HCEC 1CT (cell line): ENCODE measurements at places on chromosomes 2 and 18.

- DNase-seq, result no peak
Measured at GRCh38 chr18:47560723-47561715, 309.6 kb upstream of the SKOR2 start.

- DNase-seq, result no peak
Measured at GRCh38 chr2:241323778-241324177, 8.1 kb downstream of the SEPTIN2 start.

DNA sequence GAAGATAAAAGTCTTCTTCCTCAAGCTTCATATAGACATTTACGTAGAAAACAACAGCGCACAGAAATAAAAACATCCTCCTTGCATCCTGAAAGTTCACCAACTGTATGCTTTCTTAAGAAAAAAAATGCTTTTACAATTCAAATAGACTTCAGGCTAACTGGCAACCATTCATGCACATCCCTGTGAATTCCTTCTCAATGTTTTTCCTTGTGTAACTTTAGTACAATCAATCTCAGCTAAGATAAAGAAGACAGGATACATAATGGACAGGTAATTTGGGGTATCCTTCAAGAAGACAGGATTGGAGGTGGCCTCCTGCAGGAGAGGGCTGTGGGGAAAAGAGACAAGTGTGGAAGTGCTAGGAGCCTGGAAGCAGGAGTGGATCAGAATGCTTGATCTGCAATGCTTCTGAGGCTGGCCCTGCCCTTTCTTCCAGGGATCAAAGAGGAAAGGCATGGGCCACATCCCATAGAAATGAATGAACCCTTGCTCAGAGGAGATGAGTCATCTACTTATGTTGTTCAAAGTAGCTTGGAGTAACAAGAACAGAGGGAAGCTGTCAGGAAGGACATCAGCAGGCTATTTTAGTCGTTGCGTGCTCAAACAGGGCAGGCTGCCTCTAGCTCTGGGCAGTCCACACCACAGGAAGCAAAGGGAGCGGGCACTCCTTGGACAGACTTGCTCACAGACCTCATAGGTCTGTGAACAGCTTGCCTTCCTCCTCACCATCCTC, 126.6 kb downstream of the TMEM131 start:
- DNase-seq, result peak; percentile 97

DNA sequence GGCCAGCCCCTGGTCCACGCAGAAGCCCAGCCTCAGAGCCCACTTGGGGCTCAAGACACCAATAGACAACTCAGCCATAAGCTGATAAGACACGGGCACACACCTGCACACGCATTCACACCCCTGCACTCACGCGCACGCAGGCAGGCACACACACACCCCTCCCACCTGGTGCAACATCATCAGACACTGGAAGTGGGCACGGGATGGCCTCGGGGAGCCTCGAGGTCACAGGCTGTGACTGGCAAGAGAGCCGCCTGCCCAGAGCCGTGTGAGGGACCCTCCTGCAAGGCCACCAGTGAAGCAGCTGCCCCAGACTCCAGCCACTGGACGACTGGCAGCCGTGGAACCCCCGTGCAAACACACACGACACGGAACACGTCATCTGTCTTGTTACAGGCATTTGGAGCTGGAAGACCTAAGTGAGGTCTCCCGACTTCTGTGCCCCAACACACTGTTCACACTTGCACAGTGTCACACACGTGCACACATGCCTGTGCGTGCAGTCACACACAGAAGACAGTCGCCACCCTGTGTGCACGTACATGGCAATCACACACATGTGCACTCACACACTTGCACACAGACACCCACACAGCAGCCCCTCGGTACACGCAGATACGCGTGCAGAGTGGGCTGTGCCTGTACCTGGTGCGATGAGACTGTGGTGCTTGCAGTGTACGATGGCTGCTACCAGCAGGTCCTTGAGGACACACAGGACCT, 959 bp downstream of the MAB21L4 start:
- DNase-seq, result no peak

DNA sequence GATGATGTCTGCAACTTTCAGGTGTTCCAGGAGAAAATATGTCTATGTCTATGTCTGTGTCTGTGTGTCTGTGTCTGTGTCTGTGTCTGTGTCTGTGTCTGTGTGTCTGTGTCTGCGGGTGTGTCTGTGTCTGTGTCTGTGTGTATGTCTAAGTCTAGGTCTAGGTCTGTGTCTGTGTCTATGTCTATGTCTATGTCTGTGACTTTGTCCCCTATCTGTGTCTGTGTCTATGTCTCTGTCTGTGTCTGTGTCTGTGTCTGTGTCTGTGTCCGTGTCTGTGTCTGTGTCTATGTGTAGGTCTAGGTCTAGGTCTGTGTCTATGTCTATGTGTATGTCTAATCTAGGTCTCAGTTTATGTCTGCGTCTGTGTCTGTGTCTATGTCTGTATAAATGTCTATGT, 10.5 kb downstream of the IL1R2 start:
- DNase-seq, result no peak

GRCh38 chr2:149160701-149161217, 122.3 kb downstream of the LYPD6B start:
- DNase-seq, result no peak

DNA sequence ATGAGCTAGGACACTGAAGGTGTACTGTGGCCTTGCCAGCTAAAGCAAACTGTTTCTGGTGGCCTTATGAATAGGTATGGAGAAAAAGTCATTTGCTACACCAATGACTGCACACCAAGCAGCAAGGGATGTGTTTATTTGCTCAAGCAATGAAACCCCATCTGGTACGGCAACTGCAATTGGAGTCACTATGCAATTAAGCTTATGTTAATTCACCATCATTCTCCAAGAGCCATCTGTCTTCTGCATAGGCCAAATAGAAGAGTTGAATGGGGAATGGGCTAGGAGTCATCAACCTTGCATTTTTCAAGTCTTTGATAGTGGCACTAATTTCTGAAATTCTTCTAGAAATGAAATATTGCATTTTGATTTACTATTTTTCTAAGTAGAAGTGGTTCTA, 372.0 kb downstream of the KCNJ3 start:
- DNase-seq, result no peak

- no peak for DNase-seq
Measured at GRCh38 chr2:173982918-173983317, 17.7 kb upstream of the SP3 start.

DNA sequence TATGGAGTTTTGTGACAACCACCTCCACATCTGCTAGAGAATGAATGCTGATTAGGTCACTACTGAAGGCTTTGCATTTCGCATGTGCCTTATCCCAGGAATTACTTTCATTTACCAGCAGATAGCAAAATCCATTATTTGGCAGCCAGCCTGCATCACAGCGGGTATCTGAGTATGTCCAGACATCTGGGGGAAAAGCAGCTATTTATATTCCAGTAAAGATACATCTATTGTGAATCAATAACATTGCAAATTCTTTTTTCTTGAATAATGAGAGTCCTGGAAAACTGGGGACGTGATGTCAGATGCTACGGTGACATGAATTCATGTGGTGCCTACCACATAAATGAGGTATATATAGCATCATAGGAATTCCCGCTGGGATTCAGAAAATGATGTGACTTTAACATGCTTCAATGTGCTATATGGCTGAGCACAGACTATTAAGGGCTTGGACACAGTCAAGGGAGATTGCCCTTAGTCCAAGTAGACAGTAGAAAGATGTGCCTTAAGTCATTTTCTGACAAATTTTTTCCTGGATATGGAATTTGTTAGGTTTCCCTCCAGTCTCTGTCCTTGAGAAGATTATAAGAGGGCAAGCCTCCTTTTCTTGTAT, 84.2 kb upstream of the CD302 start:
- no peak for DNase-seq

- no peak for DNase-seq
Measured at GRCh38 chr2:106061611-106062349, 132.3 kb downstream of the UXS1 start.

DNA sequence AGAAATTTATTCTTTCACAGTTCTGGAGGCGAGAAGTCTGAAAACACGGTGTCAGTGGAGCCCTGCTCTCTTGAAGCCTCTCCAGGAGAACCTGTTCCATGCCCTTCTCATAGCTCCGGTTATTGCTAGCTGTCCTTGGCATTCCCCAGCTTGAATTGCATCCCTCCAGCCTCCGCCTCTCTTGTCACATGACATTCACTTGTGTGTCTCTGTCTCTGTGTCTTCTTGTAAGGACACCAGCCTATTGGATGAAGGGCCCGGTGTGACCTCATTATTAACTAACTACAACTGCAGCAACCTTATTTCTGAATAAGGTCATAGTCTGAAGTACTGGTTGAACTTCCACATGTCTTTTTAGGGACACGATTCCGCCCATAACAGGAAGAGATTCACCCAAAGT, 4.5 kb upstream of the PRSS56 start:
- DNase-seq, result no peak

- no peak for DNase-seq
Measured at GRCh38 chr2:48200620-48201293, 294.5 kb upstream of the FBXO11 start.

- no peak for DNase-seq
Measured at GRCh38 chr2:33059471-33060156, 112.9 kb downstream of the LTBP1 start.

GRCh38 chr2:190318514-190318913, 1.1 kb downstream of the HIBCH start:
- no peak for DNase-seq

GRCh38 chr2:230230496-230231200, 5.1 kb downstream of the SP140 start:
- DNase-seq, result no peak

DNA sequence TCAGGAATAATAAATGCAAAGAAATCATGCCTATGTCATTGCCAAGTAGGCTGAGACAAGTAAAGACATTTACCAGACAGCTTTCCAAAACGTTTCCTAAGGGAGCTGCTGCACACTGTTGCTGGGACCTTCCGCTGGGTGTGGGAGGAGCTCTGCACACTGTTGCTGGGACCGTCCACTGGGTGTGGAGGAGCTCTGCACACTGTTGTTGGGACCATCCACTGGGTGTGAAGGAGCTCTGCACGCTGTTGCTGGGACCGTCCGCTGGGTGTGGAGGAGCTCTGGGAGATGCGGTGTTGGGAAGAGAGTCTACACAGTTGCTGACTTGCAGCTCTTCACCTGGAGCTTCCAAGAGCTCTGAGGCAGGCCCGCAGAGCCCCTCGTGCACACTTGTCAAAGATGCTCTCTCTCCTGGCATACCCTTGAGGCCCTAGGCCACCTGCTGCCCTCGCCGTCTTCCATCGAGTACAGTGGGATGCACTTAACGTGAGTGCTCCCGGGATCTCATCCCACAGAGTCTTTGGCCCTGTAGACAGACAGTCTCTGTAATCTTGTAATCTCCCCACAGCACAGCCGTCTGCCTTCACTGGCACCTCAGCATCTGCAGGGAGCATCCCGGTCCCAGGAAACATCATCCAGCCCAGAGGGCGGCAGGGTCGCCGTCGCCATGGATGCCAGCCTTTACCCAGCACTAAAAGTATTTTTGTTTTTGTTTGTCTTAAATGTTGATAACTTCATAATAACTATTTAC, 51.4 kb downstream of the TRAPPC12 start:
- no peak for DNase-seq

GRCh38 chr18:58015065-58015780, 28.8 kb upstream of the NEDD4L start:
- no peak for DNase-seq

GRCh38 chr2:233375490-233376314, 21.4 kb downstream of the DGKD start:
- no peak for DNase-seq

DNA sequence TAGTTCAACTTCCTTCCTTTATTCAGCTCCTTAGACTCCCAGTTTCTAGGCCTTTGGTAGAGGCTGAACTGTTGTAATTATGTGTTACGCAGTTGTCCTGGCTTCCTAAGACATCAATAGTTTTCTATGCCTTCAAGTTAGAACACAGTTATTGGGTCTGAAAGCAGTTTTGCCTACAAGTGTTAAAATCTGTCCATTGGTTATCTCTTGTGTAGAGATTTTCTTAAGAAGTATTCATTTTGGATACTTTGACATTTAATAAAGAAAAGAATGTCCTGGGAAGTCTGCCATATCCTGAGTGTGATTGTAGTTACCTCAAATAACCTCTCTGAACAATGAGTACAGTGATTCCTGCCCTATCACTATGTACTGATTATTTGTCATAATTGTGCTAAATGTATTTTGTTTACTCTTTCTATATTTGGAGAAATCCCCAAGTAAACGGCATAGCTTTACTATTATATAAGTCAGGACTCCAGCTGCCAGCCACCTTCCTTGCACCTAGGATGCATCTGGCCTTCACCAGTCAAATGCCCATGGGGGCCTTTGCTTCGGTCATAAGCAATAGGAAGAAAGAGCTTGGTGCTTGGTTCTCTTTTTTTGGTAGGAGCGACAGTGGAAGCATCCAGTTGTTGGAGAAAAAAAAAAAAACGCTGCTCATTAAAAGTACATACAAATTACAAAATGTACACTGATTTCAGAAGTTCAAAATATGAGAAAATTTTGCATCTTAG, 449.5 kb upstream of the PKDCC start:
- DNase-seq, result peak; percentile 47

DNA sequence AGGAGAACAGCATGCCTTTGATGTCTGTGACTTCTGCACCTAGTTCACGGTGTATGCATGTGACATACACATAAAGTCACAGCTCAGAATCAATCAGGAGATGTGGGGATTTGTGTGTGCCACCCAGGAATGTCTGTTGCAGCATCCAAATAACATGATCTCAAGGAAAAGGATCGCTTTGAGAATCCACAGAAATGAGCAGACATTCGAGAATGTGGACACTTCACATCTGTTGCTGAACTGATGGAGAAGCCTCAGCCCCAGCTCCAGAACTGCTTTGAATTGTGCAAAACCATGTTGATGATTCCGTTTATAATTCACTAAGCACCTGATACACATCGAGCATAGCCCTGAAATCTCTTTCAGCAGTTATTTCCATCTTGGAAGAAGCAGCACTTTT, 208.6 kb downstream of the CMPK2 start:
- DNase-seq, result no peak

GRCh38 chr2:106638043-106638442, 150.9 kb downstream of the CD8B2 start:
- DNase-seq, result no peak

- no peak for DNase-seq
Measured at GRCh38 chr2:204722207-204722606, 176.9 kb downstream of the PARD3B start.

GRCh38 chr2:168203762-168204693, 43.4 kb downstream of the STK39 start:
- no peak for DNase-seq

- no peak for DNase-seq
Measured at GRCh38 chr2:72983500-72984161, 66.3 kb downstream of the EMX1 start.

DNA sequence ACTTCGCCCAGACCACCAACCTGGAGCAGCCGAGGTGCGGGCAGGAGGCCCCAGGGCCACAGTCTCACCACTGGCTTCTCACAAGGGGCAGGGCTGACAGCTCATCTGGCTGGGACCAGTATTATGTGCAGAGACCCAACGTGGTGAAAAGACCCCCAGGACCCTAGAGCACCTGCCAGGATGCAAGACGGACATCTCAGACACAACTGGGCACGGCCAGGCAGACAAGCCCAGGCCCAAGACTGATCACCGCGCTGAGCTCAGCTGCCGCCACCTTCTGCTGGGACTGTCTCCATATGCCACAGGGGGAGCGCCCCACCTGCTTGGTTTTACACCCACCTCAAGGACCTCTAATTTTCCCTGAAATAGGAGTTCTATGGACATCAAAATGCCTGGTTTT, 23.2 kb downstream of the HDAC4 start:
- DNase-seq, result no peak
